Activated CD4-positive, alpha-beta T cell treated with anti-CD3 and anti-CD28 coated beads, Interleukin-2, amount 50 U/mL, for 24 hours (primary cell): ENCODE measurements at places on chromosomes 4 and X.

- DNase-seq: no peak
Observed at GRCh38 chr4:153771046-153771445, 11.2 kb upstream of the RNF175 start.

DNA sequence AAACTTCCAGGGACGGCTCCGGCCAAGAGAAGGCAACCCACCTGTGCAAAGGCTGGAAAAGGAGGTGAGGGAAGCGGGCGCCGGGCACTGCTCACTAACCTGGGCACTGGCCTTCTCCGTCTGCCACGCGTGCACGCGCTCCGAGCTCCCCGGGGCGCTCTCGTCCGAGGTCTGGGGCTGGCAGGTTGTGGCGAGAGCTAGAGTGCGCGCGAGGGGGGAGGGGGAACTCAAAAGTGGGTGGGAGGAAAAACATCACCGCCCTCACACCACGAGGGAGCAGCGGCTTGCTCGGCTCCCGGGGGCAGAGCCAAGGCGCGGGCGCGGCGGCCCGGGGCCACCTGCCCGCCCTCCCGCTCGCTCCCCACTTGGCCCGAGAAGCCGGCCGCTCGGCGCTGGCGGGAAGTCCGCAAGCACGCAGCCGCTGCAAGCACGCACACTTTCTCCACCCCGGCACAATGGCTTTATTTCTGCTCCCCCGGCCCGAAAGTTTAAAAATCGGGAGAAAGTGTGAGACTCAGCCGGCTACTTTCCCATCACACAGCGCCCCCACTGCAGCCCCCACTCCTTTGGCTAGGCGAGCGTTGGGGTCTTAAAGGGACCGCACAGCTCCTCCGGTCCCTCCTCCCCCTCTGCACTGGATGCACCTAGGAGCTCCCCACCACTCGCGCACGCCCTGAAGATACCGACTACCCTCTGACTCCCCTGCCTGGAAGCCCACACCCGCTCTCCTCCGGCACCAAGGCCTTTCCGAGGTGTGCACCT lies at the start of gene CHRDL1:
Gene CHRDL1, minus strand, starts transcription at position 173 of the 762 bp plus-strand sequence. CDS start 3,636 bp downstream, outside the sequence.
- DNase-seq: no peak

DNA sequence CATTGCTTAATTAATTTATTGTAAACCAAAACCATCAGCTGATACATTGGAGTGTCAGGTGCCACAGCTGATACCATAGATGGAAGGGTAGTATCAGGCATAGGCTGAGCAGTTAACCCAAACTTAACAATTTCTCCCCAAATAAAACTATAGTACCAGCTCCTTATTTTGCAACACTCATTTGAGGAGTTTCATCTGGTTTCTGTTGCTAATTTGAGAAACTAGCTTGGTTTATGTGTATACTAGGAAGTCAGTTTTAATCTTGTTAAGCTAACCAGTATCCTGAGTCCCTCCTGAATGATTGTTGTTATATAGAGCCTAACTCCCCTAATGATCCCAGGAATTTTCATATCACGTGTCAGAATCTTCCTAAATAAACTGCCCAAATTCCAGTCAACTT lies 12.7 kb downstream of the DCAF16 start:
- no peak for DNase-seq

GRCh38 chr4:83758285-83758684 lies 222.4 kb downstream of the GPAT3 start:
- no peak for DNase-seq
